ACHN (cell line): ENCODE measurements at places on chromosomes 2 and 18.

DNA sequence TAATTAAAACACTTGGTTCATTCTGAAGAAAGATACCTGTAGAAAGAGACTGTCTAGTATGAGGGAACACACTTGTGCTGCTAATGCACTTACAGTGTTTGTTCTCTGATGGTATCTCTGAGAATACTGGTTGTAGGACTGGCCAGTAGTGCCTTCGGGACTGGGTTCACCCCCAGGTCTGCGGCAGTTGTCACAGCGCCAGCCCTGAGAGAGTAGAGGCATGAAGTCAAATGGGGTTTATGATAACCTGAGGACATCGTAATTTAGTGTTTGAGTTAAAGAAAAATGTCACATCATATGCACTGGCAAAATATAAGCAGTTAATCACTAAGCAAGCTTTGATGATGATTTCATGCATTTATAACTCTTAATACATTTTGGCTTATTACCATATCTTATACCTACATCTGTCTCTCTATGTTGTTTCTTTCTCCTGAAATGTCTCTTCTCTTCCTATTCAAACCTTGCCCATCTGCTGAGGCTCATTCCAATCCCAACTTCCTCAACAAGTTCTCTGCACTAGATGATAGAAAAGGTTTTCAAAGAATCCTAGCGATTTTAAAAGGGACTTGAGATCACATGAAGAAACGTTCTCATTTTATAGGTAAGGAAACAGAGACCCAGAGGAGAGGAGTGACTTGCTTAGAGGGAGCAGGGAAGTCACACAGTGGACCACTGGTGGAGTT, 50.2 kb downstream of the ATIC start:
- DNase-seq: no peak

GRCh38 chr2:159521272-159521671, 95.1 kb downstream of the BAZ2B start:
- DNase-seq: no peak

- no peak for DNase-seq
Observed at GRCh38 chr18:28837100-28837499, 660.2 kb upstream of the CDH2 start.

DNA sequence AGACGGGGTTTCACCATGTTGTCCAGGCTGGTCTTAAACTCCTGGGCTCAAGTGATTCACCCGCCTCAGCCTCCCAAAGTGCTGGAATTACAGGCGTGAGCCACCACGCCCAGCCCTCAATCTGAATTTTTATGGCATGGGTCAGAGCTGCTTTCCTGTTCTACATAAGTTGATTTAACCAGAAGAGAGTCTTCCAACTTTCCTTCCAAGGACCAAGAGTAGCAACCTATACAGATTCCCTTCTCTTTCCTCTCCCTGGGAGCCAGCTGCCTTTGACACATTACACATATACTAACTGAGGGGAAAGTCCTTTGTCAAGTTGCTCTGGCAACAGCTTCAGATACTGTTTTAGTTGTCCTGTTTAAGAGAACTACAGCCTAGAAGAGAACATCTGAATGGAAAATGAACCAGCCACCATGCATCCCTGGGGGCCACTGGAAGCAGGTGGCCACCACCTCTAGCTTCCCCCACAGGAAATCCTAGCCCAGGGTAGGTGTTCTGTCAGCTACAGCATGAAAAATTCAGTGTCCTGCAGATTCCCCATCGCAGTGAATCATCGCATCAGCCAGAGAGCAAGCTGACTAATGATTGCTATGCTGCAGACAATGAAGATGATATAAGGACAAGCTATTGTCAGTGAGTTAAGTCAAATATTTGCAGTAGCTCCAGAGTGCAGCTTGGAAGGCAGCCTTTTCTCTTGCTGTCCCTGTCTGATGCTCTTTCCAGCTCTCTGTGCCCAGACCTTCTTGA, 62.9 kb downstream of the POMC start:
- DNase-seq: peak; percentile 55

GRCh38 chr2:13877571-13877970, 754.9 kb upstream of the LRATD1 start:
- DNase-seq: no peak

- DNase-seq: no peak
Observed at GRCh38 chr2:100767224-100767653, 52.7 kb upstream of the NPAS2 start.

- DNase-seq: peak; percentile 43
Observed at GRCh38 chr2:85737481-85737880, 16.3 kb upstream of the ATOH8 start.

DNA sequence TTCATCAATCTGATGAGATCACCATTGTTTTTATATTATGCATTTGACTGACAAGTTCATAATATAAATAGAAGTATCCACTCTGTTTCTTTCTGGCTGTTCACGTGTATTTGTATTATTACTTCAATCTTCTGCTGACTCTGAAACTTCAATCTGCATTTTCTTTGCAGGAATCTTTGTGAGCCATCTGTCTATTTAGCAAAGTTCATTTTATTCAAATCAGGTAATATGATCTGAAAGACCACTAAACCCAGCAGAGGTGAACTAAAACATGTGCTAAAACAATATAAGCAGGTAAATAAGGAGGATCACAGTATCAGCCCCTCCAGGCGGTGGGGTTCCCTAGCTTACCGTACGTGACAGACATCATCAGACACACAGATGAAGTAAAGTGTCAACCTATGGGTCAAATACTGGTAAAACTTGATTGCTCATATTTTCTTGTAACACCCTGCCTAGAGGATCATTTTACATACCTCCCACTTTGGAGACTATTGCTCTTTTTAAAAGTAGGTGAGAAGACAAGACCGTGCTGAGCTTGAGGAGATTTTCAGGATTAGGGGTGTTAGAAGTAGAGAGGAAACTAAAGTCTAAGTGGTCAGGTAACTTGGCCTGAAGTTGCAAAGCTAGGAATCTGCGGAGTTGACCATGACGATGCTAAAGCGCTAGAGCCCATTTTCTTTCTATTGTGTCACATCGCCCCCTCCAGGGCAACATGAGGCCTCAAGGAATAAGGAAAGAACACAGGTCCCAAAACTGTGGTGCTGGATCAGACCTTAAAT, 9.0 kb downstream of the DTNB start:
- DNase-seq: peak; percentile 76

GRCh38 chr2:10552871-10553245, 104.7 kb upstream of the ODC1 start:
- DNase-seq: no peak

GRCh38 chr2:17628349-17629261, 88.1 kb downstream of the VSNL1 start:
- DNase-seq: no peak

DNA sequence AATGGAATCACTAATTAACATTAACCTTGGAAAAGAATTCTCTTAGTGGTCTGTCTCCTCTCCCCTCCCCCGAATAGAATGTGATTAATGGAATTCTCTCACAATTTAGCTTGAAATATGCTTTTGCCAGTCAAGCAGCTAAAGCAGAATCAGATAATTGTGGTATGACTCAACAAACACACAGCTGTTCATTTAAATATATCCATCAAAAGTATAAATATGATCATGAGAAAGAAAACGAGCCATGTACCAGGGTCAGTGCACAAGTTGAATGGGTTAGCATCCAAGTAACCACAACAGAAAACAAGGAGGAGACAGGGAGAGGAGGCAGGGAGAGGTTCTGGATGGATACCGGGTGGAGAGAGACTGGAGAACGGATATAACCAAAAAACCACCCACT, 66.9 kb downstream of the ACVR1 start:
- DNase-seq: no peak

- DNase-seq: no peak
Observed at GRCh38 chr2:86081724-86082123, 24.0 kb downstream of the POLR1A start.

- no peak for DNase-seq
Observed at GRCh38 chr2:148817210-148817708, 57.8 kb upstream of the KIF5C start.

DNA sequence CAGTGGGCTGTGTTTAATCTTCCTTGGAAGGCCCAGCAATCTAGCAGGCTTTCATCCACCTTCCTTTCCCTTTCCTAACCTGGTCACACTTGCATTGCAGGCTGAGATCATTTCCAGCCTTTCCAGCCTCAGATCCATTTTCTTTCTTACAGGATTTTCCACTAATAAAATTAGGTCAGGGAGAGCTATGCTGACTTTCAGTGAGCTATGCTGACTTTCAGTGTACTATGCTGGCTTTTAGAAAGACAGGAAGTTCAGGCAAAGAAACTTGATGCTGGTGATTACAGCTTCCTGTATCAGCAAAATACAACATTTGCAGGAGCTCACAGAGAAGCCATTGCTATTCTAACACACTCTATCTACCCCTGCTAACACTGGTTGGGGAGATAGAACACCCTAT, 735.0 kb downstream of the CCDC85A start:
- DNase-seq: no peak

DNA sequence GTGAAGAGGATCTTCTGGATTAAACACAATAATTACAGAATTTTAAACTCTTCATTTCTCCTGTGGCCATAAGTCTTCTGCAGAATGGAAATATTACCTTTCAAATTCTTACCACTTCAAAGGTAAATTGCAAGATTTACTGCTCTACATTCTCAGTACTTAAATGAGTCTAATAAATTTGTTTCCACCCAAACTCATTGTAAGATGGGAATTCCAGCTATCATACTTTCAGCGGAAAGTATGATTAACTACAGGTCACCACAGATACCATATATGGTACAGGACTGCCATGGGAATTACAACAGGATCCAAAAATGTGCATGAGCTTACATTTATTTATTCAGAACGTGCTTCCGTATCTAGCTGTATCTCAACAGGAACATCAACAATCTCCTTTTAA, 3.1 kb downstream of the DSC3 start:
- no peak for DNase-seq

DNA sequence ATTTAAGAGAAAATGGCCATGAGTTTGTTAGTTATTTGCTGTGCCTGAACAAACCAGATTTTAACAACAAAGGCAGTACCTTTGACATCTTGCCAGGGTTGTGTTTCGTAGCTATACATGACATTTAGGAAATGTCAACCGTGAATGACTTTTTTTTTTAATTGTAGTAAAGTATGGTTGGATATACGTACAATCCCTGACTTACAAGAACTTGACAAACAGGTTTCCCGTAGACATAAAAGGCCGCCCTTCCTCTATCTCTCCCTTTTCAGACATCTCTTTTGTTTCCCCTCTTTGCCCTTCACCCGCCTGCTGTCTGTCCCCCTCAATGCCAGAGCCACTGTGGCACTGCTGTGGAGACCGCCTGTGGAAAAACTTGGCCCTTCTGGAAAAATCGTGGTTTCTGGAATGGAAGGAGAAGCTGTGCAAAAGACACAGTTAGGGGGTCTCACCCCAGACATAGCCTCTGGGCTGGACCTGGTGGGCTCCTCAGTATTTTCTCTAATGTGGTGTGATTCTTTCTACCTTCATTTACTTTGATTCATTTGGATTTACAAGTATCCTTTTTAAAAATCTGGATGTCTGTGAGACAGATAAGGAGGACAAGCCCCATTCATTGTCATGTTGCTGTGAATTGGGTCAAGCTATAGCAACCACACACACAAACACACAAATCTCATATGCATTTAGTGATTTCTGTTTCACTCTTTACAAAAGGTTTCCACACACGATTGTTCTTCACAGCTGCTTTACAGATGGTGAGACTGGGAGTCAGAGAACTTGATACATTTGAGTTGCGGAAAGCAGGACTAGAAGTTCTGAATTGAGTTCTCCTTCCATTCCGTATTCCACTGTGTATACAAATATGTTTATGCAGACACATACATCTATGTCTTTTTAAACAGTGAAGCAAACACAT, 48.6 kb downstream of the SPATS2L start:
- no peak for DNase-seq

- DNase-seq: no peak
Observed at GRCh38 chr2:46837704-46838103, 77.9 kb downstream of the MCFD2 start.

DNA sequence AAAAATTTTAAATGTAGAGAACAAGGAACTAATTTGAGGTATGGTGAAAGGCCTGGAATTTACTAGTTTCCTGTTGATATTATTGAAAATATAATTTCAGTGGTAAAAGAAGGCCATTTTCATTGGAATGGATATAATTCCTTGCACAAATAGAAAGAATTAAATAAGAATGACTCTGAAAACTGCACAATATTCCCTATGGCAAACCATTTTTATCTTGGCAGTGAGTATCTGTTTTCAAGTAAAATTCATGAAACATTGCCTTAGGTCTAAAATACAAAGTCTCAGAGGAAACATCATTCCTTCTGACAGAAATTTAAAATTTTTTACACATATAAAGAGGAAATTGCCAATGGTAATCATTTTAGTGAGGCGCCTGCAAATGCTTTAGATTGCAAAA, 1468.3 kb downstream of the LRP1B start:
- no peak for DNase-seq

GRCh38 chr2:237878-238277, 26.0 kb downstream of the SH3YL1 start:
- DNase-seq: no peak

DNA sequence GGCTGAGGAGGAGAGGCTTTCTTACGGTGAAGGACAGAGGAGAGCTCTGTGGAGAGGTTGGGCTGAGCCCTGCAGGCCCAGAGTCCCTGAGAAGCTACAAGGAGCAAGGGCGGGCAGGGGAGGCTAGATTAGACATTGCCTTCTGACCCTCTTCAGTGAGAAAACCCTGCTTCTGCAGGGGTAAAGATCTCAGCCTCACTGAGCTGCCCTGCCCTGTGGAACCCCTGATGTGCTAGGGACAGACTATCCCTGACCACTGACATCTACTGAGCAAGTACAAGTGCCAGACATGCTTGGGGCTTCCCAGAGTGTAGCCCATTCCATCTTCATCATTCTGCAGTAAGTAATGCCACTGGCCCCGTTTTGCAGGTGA, 111.5 kb downstream of the CYP26B1 start:
- no peak for DNase-seq

DNA sequence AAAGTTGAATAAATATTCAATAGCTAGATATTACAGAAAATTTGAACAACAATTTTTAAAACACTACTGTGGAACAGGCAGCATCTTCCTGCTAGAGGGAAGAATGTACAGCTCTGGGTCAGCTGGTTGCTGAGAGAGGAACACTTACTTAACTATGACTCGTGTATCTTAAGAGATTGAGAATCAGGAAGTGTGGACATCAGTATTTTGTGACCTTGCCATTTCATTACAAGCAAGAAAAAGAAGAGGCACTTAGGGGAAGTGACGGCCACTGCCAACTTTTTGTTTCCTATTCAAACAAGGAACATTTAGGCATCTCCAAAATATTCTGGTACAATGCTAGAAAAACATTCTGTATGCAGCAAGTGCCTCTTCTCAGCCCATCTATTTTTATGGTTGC, 45.9 kb downstream of the ITPRID2 start:
- peak; percentile 51 for DNase-seq

DNA sequence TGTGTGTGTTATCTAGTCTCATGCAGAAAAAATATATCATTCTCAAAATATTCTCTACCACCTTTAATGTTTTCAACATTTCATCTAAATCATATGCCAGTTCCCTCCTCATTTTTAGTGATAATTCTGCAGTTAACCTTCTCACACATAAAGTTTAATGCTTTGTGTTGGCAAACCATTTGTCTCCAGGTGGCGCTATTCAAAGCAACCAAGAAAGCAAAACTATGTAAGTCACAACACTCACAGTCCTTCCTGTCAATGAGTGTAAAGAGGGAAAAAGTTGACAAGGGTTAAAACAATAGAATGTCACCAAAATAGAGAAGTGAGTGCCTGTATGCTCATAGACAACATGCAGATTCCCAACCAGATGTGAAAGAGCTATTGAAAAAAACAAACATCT, 961.6 kb upstream of the LRRTM1 start:
- peak; percentile 45 for DNase-seq
